ENCODE measurements at places on chromosomes 4 and X.

DNA sequence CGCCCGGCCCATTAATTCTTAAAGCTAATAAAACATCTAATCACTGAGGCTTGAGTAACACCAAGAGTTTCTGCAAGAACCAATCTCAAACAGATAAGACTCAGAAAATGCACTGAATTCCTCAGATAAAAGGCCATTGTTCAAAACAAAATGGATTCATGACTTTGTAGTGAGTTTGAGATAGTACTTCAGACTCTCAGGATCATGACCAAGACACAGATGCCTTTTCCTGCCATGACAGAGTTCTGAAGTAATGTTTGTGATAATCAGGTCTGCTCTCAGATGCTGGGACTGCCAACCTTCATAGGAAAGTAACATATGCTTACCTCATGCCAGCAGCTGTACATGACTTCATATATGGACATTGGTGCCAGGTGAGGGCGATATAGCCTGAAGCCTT, 54.6 kb downstream of the NIPAL1 start:
- no peak for DNase-seq

GRCh38 chr4:26349496-26349895, 28.7 kb downstream of the RBPJ start:
- no peak for DNase-seq

DNA sequence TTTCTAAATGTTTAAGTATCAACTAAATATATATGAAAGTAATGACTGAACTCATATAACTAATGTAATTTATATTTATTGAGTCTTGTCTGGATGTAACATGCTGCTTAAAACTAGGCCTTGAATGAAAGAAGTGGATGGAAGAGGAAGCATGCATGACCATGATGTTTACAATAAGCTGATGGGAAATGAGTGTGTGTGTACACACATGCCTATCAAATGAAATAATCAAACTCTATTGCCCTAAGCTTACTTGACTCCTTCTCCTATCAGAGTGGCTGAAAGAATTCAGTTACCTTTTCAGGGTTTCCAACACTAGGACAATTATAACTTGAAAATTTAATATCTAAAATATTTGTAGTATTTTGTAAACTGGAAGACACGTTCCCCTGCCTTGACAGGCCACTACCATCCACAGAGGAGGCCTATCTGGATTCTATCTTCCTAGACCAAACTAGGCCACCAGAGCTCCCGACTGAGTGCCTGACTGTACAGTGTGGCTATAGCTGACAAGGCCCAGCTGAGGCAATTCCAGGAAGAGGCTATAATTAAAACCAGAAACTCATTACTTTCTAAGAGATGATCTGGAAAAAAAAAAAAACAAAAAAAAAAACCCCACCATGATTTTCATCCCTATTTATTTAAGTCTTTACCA, 7.6 kb downstream of the ARSJ start:
- DNase-seq, result no peak

DNA sequence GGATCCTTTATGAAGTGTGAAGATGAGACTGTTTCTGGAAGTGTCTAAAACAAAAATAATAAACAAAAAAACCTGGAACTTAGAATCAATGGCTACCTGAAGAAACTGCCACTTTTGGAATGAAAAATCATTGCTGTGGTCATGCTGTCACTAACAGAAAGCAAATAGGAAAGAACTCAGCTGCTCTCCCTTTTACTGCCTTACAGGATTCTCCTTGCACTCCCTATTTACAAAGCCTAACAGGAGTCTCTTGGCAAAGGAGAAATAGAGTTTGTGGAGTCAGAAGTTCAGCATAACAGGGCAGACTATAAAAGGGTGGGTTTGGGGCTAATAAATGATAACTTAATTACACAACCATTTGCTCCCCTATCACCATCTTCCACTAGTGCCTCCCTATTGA, 19.0 kb upstream of the GK2 start:
- DNase-seq, result no peak

- no peak for DNase-seq
Measured at GRCh38 chr4:174828845-174829701, at the start of gene GLRA3. Gene GLRA3, minus strand, starts transcription at chr4:174829247. Its CDS starts 436 bp downstream, at chr4:174828811.

DNA sequence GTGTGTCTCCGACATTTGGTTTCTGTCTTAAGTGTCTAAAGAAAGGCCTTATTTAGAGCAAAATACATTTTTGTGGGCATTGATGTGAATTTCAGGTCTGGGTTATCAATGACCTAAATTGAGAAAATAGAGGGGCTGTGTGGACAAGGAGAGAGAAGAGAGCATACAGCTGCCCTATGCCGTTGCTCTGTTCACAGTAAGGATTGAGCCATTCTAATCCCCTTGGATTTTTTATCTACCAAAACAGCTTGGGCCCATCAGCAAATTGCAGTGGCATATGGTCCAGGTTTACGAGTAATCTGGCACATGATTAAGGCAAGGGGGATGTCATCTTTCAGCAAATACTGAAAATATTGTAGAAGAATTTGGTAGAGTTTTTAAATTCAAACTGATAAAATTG, 210.2 kb downstream of the ANTXR2 start:
- no peak for DNase-seq

DNA sequence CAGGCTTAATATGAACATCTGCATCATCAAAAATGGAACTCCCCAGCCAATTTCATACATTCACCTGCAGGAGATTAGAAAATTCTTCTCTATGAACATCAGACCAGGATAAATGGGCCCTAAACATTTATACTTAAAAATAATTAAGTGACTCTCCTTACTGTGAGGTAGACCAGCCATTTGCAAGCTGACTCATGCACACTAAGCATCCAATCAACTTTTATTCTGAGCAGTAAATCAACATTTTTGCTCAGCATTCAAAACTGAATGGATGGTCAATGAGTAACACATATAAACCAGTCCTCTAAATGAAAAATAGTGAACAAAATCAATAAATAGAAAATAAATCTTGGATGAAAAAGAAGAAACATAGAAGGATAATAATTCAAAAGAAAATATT, 19.9 kb upstream of the PCDH10 start:
- DNase-seq, result no peak

DNA sequence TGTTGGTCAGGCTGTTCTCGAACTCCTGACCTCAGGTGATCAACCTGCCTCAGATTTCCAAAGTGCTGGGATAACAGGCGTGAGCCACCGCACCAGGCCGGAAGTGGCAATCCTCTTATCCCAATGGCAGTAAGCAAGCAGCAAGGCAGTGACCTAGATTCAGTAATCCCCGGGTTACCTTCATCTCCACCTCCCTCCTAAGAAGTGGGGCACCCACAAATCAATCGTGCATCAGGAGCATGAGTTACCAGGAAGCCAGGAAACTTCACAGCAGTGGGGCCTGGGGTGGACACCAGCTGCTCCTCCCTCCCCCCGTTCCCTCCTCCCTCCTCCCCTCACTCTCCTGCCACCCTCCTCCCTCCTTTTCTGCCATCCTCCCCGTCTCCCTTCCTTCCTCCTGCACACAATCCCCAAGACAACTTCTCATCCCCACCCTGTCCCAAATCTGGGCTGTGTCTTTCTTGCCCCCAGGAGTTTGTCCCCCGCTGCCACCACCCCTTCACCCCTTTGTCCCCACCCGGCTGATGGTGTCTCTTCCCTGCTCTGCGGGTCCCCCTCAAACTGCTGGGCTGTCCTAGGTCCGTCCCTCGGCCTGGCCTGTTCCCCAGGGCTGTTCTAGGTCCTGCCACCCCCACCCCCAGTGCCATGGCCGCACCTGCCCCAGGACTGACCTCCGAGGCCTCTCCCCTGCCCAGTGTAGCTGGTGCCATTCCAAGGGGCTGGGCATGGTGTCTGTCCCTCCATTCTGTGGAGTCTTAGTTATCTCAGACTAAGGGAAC, 2.2 kb downstream of the PDE6B start:
- DNase-seq, result no peak

GRCh38 chr4:110994781-110995180, 371.9 kb upstream of the PITX2 start:
- no peak for DNase-seq

All from CD4-positive, alpha-beta T cell treated with Interleukin-21 for 1 hour (primary cell).